Suppressor macrophage treated with lipopolysaccharide for 4 hours (primary cell): ENCODE measurements at places on chromosomes 7 and 10.

GRCh38 chr10:22259280-22259679 lies 41.5 kb upstream of the EBLN1 start:
- DNase-seq = peak; percentile 11

- no peak for DNase-seq
Observed at GRCh38 chr7:86644282-86645224, 844 bp downstream of the GRM3 start.

- DNase-seq = peak; percentile 82
Observed at GRCh38 chr10:3477683-3478082, 305.1 kb upstream of the PITRM1 start.

DNA sequence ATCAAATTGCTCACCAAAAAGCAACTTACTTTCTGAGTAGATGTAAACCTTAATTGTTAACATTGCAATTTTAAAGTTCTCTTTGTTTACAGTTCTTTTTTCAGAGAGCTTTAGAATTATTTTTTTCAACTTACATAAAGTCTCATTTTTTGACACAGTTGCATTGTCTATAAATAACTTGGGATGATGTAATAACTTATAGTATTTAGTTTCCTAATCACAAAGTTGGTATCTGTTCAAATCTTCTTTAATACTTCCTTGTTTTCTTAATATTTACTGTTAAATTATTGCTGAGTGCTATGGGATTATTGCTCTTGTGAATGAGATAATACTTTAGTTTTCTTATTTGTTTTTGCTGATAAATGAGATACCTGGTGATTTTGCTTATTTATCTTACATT lies 18.9 kb upstream of the SUV39H2 start:
- DNase-seq = no peak

- DNase-seq = no peak
Observed at GRCh38 chr10:96415150-96415890, 56.5 kb upstream of the OPALIN start.

GRCh38 chr7:13016592-13017332 lies 329.3 kb downstream of the ARL4A start:
- DNase-seq = no peak

GRCh38 chr10:31011017-31011664 lies 20.5 kb downstream of the ZNF438 start:
- DNase-seq = no peak
